ENCODE measurements at places on chromosomes 11 and 22.

DNA sequence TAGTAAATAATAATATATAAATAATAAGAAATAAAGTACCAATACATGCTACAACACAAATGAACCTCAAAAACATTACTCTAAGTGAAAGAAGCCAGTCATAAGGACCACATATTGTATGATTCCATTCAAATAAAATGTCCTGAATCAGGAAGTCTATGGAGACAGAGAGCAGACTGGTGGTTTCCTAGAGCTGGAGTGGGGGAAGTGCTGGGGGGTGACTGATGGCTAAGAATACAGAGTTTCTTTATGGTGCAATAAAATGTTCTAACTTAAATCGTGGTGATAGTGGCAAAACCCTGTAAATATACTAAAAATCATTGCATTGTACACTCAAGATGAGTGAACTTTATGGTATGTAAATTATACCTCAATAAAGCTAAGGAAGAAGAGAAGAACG is 376.5 kb downstream of the BUD13 start:
- DNase-seq: no peak

DNA sequence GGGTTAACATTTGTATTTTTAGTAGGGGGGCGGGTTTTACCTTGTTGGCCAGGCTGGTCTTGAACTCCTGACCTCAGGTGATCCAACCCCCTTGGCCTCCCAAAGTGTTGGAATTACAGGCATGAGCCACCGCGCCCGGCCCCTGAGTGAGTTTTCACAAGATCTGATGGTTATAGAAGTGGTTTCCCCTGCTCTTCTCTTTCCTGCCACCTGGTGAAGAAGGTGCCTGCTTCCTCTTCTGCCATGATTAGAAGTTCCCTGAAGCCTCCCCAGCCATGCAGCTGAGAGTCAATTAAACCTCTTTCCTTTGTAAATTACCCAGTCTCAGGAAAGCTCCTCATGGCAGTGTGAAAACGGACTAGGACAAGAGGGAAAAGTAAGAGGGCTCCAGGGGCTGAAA is 259.1 kb upstream of the PLET1 start:
- DNase-seq: no peak

DNA sequence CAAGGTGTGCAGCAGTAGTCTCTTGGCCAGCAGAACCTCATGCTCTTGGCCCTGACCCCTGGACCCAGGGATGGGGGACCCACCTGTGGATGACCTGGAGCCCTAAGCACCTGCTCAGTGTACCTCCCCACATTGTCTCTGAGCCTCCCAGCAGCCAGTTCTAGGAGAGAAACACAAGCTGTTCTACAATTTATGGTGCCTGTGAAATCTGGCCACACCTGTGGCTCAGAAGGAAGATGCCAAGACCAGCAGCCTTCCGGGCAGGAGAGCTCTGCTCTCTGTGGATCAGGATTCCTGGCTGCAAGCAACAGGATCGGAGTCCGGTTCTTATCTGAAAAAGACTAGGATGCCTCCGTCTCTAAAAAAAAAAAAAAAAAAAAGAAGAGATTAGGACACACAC is 103.6 kb upstream of the ANO1 start:
- DNase-seq: no peak

DNA sequence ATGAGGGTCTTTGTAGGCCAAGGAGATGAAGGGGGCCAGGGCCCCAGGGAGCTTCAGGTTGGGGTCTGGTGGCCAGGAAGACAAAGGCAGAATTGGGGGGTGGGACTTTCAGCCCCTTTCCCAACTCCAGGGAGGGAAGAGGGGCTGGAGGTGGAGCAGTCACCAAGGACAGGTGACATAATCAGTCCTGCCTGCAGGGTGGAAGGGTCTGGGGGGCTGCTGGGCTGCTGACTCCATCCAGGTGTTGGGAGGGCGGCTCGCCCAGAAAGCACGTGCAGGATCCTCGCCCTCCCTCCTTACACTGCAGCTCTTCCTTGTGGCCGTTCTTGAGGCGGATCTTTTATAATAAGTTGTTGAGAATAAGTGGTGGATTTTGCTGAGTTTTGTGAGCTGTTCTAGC is 1491.1 kb downstream of the TBC1D22A start:
- DNase-seq: no peak

- no peak for DNase-seq
Observed at GRCh38 chr11:134250246-134250645, 2.9 kb downstream of the THYN1 start.

DNA sequence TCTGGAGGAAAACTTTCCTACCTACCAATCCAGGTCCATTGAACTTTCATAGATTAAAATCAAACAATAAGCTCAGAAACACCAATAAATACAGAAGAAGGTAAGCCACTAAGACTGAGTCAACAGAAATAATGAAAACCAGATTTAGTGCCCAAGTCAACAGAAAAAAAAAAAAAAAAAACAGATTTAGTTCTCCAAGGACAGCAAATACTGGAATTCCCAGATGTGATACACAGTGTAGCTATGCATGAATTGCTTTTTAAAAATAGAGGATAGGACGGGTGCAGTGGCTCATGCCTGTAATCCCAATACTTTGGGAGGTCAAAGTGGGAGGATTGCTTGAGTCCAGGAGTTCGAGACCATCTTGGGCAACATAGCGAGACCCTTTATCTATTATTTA is 15.7 kb downstream of the DMC1 start:
- no peak for DNase-seq

DNA sequence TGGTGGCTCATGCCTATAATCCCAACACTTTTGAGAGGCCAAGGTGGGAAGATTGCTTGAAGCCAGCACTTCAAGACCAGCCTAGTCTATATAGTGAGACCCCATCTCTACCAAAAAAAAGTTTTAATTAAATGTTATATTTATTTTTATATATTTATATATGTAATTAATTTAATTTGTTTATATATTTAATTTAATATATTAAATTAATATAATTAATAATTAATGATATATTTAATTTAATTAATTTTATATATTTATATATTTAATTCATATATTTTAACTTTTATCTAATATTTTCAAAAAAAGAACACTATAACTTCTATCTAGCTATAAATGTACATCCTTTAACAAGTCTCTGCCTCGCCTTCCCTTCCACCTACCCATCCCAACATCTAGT is 104.8 kb downstream of the PAX6 start:
- DNase-seq: no peak

- DNase-seq: no peak
Observed at GRCh38 chr11:130022799-130023198, 20.2 kb upstream of the PRDM10 start.

DNA sequence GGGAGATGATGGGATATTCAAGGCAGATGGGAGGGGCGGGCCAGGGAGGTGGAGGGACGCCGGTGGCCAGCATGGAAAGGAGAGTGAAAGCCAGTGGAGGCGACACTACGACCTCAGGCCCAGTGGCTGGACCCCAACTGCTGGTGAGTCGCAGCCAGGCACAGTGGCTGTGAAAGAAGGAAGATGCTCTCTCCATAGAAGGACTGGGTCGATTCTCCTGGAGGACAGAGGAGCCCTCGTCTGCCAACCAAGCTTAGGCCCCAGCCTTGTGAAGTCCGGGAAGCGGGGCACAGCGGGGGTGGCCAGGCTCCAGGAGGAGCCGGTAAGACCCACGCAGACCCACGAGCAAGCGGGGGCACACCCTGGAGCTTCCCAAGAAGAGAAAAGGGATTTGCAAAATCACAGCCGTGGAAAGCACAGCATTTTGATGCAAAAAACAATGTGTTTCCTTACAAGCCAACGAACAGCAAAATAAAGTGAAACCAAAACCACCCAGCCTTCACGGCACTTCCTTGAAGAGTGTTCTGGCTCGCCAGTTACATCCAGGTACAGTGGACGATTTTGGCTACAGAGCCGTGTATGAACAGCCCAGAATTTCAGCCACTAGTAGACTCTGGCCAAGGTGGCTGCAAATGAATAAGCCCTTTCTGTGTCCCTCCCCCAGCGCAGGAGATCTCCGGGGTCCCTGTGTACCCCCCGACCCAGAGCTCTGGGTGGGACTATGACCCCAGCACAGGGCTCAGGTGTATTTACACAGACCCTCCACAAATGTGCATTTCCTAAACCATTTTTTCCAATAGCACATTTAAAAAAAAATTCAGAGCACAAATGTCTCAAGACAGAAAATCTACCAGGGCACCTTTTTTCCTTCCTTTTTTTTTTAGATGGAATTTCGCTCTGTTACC is 96.9 kb downstream of the TRMU start:
- no peak for DNase-seq

GRCh38 chr11:17415523-17416104 is 27.2 kb upstream of the KCNJ11 start:
- no peak for DNase-seq

- no peak for DNase-seq
Observed at GRCh38 chr11:65429068-65429681, 6.6 kb downstream of the NEAT1 start.

GRCh38 chr11:66316849-66317251 is at the start of gene CD248:
CD248 (minus strand) TSS chr11:66317044; CDS start chr11:66317027, 17 bp downstream.
- DNase-seq: no peak

DNA sequence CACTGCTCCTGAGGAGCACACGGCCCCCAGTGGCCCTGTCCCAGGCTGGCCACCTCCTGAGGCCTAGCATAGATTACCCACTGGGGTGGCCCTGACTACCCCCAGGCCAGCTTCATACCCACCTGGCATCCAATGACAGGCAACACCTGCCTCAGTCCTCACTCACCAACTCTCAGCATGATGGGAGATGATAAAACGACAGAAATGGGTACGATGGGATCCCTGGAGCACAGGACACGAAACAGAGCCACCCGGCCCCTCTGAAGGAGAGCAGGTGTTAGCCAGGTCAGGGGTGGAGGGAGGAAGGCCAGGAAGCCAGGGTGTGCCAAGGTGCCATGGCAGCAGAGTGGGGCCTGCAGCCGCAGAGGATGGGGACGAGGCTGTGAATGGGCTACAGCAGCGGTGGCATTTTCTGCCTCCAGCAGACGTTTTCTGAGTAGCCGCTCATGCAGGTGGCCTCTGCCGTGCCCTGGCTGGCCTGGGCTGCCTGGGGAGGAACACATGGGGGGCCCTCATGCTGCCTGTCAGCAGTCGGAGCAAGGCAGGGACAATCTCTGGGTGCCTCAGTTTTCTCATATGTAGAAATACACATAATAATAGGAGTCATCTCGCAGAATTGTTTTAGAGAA is 50.2 kb upstream of the FGF3 start:
- DNase-seq: no peak

- no peak for DNase-seq
Observed at GRCh38 chr11:45185228-45185729, 38.8 kb downstream of the PRDM11 start.

- no peak for DNase-seq
Observed at GRCh38 chr11:12187399-12187798, 77.0 kb downstream of the MICAL2 start.

DNA sequence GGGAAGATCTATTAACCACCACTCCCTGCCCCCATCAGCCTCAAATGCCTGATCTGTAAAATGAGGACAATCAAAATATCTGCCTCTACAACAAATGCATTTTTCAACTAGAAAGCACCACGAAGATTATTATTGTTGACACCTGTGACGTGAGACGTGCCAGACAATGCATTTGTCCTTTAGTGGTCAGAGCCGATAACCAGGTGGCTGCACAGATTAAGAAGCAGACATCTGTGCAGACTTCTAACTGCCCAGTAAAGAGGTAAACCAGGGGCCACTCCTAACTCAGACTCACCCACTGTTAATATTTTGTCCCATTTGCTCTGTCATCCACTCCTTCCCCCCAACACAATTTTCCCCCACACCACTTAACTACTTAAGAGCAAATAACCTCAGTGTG is 11.7 kb downstream of the PLEKHA7 start:
- no peak for DNase-seq

DNA sequence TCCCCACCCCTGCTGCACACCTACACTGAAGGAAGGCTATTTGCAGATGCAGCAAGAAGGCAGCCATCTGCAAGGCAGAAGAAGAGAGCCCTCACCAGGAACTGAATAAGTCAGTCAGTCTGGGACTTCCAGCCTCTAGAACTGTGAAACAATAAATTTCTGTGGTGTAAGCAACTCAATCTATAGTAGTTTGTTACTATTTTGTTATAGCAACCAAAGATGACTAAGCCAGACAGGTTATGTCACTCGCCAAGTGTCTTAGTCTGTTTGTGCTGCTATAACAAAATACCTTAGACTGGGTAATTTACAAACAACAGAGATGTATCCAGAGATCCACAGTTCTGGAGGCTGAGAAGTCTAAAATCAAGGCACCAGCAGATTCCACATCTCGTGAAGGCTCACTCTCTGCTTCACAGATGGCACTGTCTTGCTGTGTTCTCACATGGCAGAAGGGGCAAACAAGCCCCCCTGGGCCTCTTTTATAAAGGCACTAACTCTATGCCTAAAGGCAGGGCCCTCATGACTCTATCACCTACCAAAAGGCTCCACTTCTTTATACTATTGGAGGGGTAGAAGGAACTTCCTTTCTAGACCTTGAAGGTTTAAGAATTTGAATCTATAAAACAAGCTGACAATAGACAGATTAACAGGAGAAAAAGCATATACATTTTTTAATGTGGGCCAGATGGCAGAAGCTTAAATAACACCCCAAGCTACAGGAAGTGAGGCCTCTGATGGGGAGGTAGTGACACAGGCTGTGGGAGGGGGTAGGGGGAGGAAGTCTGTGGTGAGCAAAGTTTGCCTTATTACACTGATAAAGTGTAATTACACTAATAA is 12.3 kb downstream of the APOL6 start:
- DNase-seq: no peak

- DNase-seq: no peak
Observed at GRCh38 chr11:78239781-78240180, 51.1 kb downstream of the USP35 start.
